ENCODE measurements at places on chromosomes 2 and 18.

DNA sequence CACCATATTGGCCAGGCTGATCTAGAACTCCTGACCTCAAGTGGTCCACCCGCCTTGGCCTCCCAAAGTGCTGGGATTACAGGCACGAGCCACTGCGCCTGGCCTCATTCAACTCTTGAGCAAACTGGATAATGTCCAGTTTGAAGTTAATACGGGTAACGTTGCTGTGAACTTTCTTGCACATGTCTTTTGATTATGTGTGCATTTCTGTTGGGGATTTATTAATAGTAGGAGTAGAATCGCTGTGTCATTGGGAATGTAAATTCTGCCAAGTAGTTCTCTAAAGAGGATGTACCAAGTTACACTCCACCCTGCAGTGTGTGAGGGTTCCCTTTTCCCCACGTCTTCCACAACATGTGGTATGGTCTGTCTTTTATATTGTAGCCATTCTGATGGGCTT, 6.2 kb downstream of the IMPA2 start:
- no peak for DNase-seq

GRCh38 chr2:238155051-238155760, 3.6 kb upstream of the ERFE start:
- DNase-seq = no peak

GRCh38 chr2:85413592-85414420, 3.6 kb upstream of the CAPG start:
- DNase-seq = peak; percentile 77

DNA sequence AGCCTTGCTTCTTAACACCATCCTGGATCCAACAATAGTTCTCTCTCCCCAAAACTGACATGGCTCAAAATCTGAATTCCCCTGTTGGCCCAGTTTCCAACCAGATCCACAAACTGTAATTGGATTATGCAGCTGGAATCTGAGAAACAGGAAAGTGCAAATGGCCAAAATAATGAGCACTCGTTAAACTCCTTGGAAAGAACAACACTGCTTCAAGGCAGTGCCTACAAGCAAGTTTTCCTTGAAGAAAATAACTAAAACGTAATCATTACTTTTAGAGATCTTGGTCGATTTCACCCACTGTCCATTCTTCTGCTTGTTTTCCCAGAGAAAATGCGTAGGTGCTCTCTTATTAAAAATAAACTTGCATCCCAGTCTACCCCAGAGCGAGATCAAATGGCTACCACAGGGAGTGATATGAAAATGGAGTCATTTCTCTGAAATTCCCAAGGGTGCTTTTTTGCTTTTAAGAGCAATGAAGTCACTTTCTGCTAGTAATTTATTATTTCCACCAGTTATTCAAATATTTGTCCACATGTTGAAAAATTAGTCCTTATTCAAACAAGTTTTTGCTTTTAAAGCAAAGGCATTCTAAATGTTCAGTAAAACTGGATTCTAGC, 264.2 kb downstream of the C1D start:
- DNase-seq = no peak

GRCh38 chr2:115904516-115904915, 1462.1 kb downstream of the DPP10 start:
- DNase-seq = no peak

DNA sequence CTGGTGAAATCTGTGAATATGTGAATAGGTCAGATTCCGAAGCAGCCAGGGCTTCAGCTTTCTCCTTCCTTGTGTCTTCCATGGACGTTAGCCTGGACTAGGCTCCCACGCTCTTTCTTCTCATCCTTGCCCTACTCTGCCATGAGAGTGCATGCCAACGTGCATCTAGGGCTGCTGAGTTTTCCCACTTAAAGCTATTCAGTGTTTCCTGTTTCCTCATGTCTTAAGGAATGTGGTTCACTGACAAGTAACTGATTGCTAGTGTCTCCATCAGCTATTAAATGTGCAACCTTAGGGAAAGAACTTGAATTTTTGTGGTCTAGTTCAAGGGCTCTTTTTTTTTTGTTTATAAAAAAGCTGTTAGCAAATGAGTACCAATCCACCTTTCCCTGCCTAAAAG, 642.3 kb upstream of the LINC00305 start:
- no peak for DNase-seq

- peak; percentile 73 for DNase-seq
Observed at GRCh38 chr18:59697236-59697932, at the start of gene CCBE1. Gene CCBE1, minus strand, starts transcription at chr18:59697423.

GRCh38 chr18:10057894-10058791, 144.3 kb downstream of the VAPA start:
- no peak for DNase-seq

GRCh38 chr2:27929916-27930486, 39.5 kb downstream of the BABAM2 start:
- DNase-seq = no peak

DNA sequence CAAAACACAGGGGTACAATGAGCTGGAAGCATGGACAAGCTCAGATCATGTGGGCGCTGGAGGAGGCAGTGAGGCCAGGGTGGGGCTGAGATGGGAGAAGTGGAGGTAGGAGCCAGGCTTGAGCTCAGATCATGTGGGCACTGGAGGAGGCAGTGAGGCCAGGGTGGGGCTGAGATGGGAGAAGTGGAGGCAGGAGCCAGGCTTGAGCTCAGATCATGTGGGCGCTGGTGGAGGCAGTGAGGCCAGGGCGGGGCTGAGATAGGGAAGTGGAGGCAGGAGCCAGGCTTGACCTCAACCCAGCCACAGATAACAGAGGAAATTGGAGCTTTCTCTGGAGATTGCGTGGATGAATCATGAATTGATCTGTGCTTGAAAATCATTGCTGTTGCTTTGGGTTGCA, 48.3 kb upstream of the TMEM18 start:
- DNase-seq = no peak

GRCh38 chr2:37892436-37893114, 32.5 kb upstream of the RMDN2 start:
- no peak for DNase-seq

- no peak for DNase-seq
Observed at GRCh38 chr2:200985799-200986198, 22.3 kb upstream of the ORC2 start.

- no peak for DNase-seq
Observed at GRCh38 chr2:74712223-74713053, 58.4 kb downstream of the SEMA4F start.

- no peak for DNase-seq
Observed at GRCh38 chr2:221731432-221732145, 159.5 kb upstream of the EPHA4 start.

DNA sequence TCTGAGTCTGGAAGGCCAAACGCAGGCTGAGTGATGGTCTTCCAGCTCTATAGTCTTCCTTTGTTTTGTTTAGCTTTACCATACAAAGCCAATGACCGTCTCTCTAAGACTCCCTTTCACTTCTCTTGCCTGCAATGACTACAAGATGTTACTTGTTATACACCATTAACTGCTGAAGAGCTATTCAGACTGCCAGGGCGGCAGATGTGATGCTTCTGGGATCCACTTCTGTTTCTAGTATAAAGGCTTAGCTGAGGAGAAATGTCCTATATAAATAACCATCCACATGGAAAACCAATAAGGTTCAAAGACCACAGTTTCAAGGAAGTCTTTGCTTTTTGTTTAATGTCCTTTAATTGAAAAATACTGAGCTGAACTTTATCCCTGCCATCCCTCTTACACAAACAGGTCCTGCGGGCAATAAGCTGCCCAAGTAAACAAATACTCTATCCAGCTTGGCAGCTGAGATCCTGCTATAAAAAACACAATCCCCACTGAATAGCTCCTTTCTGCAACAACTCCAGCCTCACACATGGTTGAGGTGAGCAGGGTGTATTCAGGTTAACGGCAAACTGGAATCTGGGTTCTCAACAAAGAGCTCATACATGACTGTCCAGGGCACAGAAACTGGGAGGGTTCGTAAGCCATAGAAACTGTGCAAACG, 124.6 kb downstream of the VIT start:
- no peak for DNase-seq

GRCh38 chr2:192307530-192307929, 112.8 kb upstream of the TMEFF2 start:
- DNase-seq = no peak

GRCh38 chr2:150020221-150020620, 432.6 kb upstream of the MMADHC start:
- no peak for DNase-seq

GRCh38 chr2:214076527-214076926, 334.3 kb upstream of the VWC2L start:
- no peak for DNase-seq

- no peak for DNase-seq
Observed at GRCh38 chr2:182894174-182894573, 27.7 kb upstream of the FRZB start.

GRCh38 chr2:12363569-12363968, 353.2 kb upstream of the TRIB2 start:
- DNase-seq = no peak

DNA sequence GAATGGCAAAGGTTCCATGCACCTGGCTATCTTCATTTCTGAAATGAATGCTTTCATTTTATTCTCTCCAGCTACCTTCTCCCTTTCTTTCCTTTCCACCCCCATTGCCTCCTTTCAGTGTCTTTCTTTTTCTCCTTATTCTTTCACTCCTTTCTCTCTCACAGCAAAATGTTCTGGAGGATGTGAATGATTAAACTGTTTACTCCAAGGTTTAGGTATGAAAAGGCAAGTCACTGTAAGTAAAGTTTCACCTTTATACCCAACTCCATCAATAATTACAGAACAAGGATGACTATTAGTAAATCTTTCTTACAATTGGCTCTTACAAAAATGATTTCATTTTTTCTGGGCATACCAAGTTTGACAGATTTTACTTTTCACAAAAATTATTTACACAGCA, 4.3 kb downstream of the PAX8 start:
- no peak for DNase-seq

- no peak for DNase-seq
Observed at GRCh38 chr2:11450791-11451190, 15.2 kb downstream of the E2F6 start.

DNA sequence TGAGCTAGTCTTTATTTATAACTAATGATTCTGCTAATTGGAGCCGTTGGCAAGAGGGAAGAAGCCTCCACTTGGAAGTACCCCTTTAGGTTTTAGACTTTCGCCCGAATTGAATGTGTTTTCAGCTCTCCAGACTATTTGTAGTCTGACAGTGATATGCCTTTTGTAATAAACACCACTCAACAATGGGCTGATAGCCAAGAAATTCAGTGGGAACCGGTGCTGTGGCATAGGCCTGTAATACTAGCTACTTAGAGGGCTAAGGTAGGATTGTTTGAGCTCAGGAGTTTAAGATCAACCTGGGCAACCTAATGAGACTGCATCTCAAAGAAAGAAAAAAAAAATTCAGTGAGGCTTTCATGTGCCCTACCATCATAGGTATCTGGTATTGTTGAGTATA, 13.6 kb upstream of the ZSCAN30 start:
- no peak for DNase-seq

- no peak for DNase-seq
Observed at GRCh38 chr2:30159766-30160165, 13.0 kb downstream of the YPEL5 start.

DNA sequence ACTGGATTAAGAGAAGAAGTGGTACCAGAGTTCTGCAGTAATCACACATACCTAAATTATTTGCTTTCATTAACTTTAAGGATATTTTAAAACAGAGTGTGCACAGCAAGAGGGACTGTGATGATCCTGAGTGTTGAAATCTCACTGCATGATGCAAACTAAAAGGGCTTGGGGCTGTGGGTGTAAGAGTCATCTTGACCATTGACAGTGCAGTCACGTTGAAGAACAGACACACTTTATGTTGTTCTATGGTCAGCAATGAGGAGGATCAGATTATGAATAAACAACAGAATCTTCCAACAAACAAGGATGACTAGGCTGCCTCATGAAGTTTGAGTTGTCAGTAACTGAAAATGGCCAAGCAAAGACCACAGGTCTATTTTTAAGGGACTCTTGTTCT, 87.2 kb upstream of the GALNT5 start:
- DNase-seq = no peak

Data from stimulated activated naive CD8-positive, alpha-beta T cell treated with anti-CD3 and anti-CD28 coated beads, Interleukin-15, Interleukin-2, amounts not matched to agents 100 U/mL and 50 U/mL, for 24 hours (primary cell).